Activated CD4-positive, alpha-beta memory T cell treated with anti-CD3 and anti-CD28 coated beads for 36 hours (primary cell): ENCODE measurements at places on chromosomes 1 and 21. TPM values are rescaled to one million over a fixed set of nuclear protein-coding genes. Genes with fewer than 3 reads are reported as not detected.

DNA sequence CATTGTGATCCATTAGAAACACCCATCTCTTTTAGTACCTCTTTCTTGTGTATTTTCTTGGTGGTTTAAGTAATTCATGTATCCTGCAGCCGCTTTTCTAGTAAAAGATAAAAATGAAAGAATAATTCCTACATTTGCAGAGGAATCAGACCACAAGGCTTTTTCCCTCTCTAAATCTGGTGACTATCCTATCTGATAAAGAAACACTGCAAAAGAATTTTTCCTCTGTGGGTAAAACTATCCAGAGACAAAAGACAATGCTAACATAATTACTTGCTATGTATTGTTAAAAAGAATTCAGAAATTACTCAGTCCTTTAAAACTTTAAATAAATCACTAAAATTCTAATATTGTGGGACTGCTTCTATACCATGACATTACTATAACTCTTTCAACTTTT, 51.0 kb downstream of the PRRX1 start:
- DNase-seq: no peak

DNA sequence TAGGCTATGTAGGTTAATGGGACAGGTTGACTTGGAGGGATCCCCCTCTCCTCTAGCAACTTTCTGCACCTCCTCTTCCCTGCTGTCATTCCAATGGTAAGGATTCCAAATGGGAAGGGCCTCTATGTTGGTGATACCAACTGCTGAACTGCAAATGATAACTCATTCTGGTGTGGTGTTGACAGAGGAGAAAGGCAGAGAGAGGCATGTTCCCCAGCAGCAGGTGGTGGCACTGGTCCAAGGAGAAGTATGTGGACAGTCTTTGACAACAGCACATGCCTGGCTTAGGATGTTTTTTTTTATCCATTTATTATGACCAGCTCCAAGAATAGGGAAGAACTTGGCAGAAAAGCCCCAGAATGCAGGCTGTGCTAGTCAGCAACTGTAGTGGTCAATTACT, 19.6 kb upstream of the SPAG17 start:
- DNase-seq: no peak

CELSR2 gene
- total RNA-seq: 1.0 TPM

GRCh38 chr1:193229136-193229535, 42.7 kb upstream of the B3GALT2 start:
- no peak for DNase-seq

DNA sequence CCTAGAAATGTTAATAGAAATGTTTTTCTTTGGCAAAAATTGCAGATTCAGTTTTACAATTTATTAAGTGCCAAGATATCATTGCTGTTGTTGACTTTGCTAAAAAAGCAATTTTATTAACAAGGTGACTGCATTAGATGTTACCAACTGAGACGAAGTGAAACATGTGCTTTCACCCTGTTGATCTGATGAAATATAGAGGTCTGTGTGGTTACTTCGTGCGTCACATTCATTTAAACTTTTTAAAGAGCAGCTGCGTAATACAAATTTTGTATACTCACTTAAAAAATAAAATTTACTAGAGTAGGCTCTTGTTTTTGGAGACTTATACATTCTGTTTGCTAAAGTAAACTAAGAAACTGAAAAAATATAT, 465.7 kb downstream of the USP25 start:
- no peak for DNase-seq

DNA sequence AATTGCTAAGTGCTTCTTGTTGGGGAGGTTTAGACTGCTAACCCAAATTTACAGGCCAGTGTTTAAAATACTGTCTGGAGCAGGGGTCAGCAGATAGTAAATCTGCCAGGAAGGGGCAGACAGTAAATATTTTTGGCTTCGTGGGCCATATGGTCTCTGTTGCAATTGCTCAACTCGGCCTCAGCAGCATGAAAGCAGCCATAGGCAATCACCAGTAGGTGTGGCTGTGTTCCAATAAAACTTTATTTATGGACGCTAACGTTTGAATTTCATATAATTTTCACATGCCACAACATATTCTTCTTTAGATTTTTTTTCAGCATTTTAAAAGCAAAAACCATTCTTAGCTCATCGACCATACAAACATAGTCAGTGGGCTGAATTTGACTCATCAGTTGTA, 172.7 kb downstream of the BRINP2 start:
- DNase-seq: no peak

CYP4Z1 gene
- not detected for total RNA-seq

DNA sequence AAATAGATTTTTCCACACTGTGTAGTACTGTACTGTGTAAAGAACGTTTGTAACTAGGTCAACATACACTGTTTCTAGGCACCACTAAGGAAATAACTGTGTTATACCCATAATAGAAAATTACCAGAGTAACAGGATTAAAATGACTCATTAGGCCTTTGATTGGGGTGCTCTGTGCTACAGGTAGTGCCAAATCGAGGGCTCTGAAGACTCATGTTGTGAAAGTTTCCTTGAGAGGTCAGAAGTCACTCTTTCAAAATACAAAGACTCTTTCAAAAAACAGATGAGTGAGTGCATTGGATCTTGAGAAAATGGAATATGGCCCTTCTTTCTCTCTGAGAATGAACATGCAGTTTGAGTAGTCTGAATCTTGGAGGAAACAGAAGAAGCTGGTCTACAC, 143.0 kb downstream of the MRPL39 start:
- DNase-seq: peak; percentile 38

DNA sequence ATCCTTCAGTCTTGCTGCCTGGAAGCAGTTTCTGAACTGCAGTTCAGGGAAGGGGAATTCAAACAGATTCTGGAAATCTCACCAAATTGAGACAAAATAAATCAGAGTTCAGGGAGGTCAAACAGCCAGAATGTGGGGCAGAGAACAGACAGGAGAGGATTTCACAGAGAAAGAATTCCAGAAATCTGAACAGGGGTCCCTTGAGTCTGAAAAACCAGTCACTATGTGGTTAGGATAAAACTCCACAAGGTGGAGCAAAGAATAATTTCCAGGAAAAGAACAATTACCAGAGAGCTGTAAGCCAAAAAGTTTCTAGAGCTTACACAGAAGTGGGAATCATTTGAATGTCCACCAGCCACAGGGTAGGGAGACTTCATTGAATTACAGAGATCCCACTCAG, 84.7 kb downstream of the URB2 start:
- no peak for DNase-seq

ALG6 gene
- 18.8 TPM for total RNA-seq

DNA sequence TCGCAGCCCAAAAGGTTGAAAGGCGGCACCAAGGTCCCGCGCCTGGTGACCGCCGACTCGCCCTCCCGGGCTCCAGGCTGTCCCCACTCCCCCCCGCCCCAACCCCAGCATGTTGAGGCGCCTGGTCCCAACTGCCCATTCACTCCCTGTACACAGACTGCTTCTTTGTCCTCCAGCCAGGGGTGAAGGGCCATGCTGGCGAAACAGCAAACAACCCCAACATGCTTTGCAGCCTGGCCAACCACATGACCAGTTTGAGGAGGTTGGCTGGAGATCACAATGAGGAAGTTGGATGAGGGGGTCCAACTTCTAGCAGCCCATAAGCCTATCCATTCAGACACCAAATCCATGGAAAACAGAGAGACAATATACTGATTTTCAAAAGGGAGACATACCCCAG, 13.5 kb downstream of the PDE9A start:
- no peak for DNase-seq

B3GALT2 gene
- 0.14 TPM for total RNA-seq
